Osteoblast (primary cell): ENCODE measurements at places on chromosomes 2 and 18. TPM values are rescaled to one million over a fixed set of nuclear protein-coding genes. Genes with fewer than 3 reads are reported as not detected.

Gene ELOA2
- total RNA-seq = not detected in 2 replicates

Gene ECEL1
- total RNA-seq = not detected in 2 replicates

Gene GPR75
- total RNA-seq = 1.8 and 2.2 TPM in 2 replicates

Gene ANKRD62
- not detected in 2 replicates for total RNA-seq

Gene CD8A
- not detected in 2 replicates for total RNA-seq

Gene WNT6
- total RNA-seq = not detected in 2 replicates

Gene COLEC11
- under 0.01 and 0.36 TPM in 2 replicates for total RNA-seq

Gene CABLES1
- total RNA-seq = 13.0 and 16.8 TPM in 2 replicates

Gene CDKL4
- total RNA-seq = 2.2 and 3.5 TPM in 2 replicates

Gene SIGLEC15
- 8.0 and 12.1 TPM in 2 replicates for total RNA-seq

Gene FAP
- 464 and 582 TPM in 2 replicates for total RNA-seq

- peaks cover 12% of the 10 kb centered on the region for H3K27me3 ChIP-seq
- no peaks in the 10 kb centered on the region for H3K4me1 ChIP-seq
- no peak overlapping the region for H3K27ac ChIP-seq
- no peak overlapping the region for H3K4me3 ChIP-seq
Measured at GRCh38 chr18:49976795-49977560, 163.6 kb upstream of the ACAA2 start.

GRCh38 chr2:29487967-29488555, 372.8 kb downstream of the CLIP4 start:
- no peak overlapping the region for H3K4me3 ChIP-seq
- no peaks in the 10 kb centered on the region for H3K36me3 ChIP-seq
- no peak for DNase-seq
- no peak overlapping the region for H3K27ac ChIP-seq

DNA sequence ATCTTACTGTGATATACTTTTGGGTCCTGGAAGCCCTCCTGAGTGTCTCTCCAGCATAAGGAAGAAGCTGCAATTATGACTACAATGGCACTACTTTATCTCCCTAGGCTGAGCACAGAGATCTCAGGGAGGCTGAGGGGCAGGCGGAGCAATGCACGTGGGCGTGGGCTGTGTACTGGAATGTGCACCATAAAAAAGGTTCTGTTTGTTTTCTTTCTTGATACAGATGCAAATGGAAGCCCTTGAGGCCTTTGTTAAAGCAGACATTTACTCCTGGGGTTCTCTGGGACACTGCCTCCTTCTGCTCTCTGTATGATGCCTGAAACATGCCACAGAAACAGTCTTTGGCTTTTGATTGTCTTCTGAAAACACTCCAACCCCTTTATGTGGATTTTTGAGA, 79.1 kb upstream of the DLX2 start:
- no peak overlapping the region for H3K4me3 ChIP-seq
- no peaks in the 10 kb centered on the region for H3K27me3 ChIP-seq
- H3K36me3 ChIP-seq = no peaks in the 10 kb centered on the region
- no peaks in the 10 kb centered on the region for H3K4me1 ChIP-seq
- DNase-seq = no peak
- no peak overlapping the region for H3K27ac ChIP-seq

GRCh38 chr18:74528478-74528877, 5.8 kb upstream of the CNDP1 start:
- H3K36me3 ChIP-seq = no peaks in the 10 kb centered on the region
- no peaks in the 10 kb centered on the region for H3K4me1 ChIP-seq
- H3K27me3 ChIP-seq = peaks cover 5% of the 10 kb centered on the region
- H3K27ac ChIP-seq = no peak overlapping the region
- no peak overlapping the region for H3K4me3 ChIP-seq

DNA sequence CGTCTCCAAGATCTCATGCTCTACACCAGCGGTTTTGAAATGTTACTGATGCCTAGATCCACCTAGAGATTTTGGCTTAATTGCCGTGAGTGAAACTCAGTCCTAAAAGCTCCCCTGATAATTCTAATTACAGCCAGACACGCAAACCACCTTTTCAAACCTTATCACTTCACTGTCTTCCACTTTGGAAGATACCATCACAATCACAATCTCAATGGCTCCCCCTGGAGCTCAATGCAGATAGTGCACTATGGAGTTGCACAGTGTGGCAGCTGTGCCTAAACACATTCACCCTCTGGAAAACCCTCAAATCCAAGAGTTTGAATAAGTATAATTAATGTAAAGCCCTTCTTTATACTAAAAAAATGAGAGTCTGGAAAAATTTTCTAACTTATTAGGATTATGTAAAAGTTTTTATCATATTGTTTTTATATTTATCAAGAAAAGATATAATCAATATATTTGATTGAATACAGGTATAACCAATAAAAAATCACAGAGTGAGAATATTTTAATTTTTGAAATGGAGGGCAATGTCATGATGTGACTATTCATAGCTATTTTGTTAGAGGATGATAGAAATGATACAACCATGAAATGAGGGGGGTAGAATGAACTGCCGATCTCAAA, 102.9 kb upstream of the SLC8A1 start:
- no peak overlapping the region for H3K27ac ChIP-seq
- no peak overlapping the region for H3K4me3 ChIP-seq
- peaks cover 6% of the 10 kb centered on the region for H3K4me1 ChIP-seq
- H3K36me3 ChIP-seq = no peaks in the 10 kb centered on the region
- no peaks in the 10 kb centered on the region for H3K27me3 ChIP-seq

GRCh38 chr2:225842939-225843338, 443.4 kb downstream of the NYAP2 start:
- no peaks in the 10 kb centered on the region for H3K36me3 ChIP-seq
- no peak overlapping the region for H3K4me3 ChIP-seq
- H3K27me3 ChIP-seq = no peaks in the 10 kb centered on the region

DNA sequence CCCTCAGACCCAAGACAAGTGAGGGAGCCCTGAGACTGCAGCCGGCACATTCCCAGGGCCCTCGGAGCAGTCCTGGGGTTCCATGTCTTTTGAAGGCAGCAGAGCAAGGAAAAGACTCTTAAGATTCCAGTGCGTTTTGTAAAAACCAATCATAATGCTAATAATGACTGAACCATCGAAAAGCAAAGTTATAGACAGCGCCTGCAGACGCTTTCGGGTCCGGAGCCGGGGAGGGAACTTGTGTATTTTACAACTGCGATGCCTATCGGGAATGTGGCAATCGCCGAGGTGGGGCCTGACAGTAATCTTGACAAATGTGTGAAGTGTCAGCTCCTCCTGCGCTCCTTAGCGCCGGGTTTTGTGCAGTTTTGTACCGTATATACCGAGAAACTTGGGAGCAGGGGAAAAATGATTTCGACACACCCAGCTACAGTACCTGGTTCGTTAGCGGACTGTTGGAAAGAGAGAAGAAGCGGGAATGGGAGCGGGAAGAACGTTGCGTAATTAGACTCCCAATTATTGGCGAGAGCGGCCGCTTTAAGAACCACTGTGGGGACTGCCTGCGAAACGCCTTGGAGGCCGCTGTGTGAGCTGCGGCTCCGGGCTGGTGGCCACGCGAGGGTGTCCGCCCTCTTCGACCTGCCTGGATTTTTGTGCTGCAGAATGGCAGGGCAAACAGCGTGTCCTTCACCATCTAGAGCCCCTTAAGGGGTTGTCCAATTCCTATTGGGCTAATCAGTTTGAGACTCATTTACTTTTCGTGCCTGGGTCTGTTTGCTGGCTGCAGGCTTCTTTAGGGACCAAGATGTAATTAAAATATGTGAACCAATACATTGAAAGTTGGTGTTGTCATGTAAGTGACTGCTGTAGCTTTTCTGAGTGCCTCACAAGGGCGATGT, 2.4 kb downstream of the EPAS1 start:
- H3K27ac ChIP-seq = peak overlapping the region; percentile 83
- peak overlapping the region; percentile 99 for H3K4me3 ChIP-seq
- no peaks in the 10 kb centered on the region for H3K27me3 ChIP-seq
- peak; percentile 90 for DNase-seq

DNA sequence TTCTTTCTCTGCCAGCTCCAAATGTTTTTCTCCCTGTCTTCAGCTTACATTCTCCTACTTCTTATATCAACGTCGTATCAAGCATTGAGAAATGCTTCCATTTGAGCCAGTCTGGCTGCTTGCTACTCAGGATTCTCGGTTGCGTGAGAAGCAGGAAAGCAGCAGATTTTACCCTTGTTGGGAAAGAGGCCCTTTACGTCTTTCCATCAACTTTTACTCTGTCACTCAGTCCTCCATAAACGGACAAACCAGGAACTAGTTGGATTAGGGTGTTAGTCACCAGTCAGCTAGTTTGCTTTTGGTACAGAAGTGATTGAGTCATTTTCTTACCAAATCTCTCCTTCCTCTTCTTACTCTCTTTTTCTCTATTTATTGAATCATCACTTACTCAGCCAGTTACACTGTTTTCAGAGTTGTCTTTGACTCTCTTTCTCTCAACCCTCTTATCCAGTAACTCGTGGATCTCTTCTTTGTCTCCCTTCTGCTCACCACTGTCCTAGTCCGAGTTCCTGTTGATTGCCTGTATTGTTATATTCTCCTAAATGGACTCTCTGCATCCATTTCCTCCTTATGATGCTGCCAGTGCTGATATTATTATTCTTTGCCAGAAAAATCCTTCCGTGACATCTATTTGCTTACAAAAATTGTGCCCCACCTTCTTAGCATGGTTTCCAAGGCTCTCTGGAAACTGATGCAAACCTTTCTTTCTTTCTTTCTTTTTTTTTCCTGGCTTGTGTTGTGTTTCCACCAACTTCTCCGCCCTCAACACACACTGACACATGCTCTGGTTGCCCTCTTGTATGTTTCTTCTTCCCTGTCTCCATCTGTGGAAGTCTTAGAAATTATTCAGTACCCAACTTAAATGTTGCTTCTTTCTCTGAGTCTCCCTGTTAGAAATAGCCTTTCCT, 61.5 kb downstream of the VRK2 start:
- H3K27me3 ChIP-seq = no peaks in the 10 kb centered on the region
- no peaks in the 10 kb centered on the region for H3K36me3 ChIP-seq
- H3K4me1 ChIP-seq = peaks cover 33% of the 10 kb centered on the region
- peak overlapping the region; percentile 92 for H3K27ac ChIP-seq
- peak; percentile 32 for DNase-seq
- H3K4me3 ChIP-seq = peak overlapping the region; percentile 40

DNA sequence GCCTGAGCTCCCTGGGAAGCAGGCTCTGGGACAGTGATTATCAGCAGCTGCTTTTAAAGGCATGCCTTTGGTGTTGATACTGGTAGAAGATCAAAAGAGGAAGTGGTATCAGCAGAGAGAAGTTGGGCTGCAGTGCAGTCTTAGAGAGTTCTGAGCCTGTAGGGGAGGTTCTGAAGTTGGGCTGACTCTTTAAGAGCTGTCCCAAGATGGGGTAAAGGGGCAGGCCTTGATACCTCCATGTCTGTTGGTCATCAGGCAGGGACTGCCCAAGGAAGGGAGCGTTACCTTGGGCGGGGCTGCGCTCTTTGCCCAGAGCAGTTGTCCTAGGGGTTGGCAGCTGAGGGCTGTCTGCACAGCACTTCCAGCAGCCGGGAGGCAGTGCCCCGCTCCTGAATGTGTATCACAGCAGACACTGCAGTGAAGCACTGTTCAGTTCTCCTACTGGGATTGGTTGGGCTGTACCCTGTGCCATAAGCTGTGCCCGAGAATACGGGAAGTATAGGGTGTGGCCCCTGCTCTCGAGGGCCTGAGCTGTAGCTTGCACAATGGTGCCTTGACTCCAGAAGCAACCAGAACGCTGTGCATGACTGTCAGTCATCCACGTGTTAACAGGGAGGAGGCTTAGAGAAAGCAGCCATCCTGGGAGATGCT, 177.0 kb downstream of the CTIF start:
- no peak for DNase-seq
- peaks cover 53% of the 10 kb centered on the region for H3K4me1 ChIP-seq
- no peaks in the 10 kb centered on the region for H3K27me3 ChIP-seq

- no peaks in the 10 kb centered on the region for H3K36me3 ChIP-seq
- DNase-seq = peak; percentile 60
- peak overlapping the region; percentile 82 for H3K27ac ChIP-seq
- no peak overlapping the region for H3K4me3 ChIP-seq
- peaks cover 21% of the 10 kb centered on the region for H3K4me1 ChIP-seq
Measured at GRCh38 chr2:189347540-189347939, 93.7 kb upstream of the WDR75 start.

GRCh38 chr2:75174981-75175380, 24.3 kb downstream of the TACR1 start:
- peaks cover 2% of the 10 kb centered on the region for H3K27me3 ChIP-seq
- no peak overlapping the region for H3K27ac ChIP-seq
- no peaks in the 10 kb centered on the region for H3K4me1 ChIP-seq
- H3K4me3 ChIP-seq = no peak overlapping the region
- H3K36me3 ChIP-seq = no peaks in the 10 kb centered on the region

- no peak overlapping the region for H3K27ac ChIP-seq
- H3K4me1 ChIP-seq = no peaks in the 10 kb centered on the region
- H3K36me3 ChIP-seq = no peaks in the 10 kb centered on the region
- no peaks in the 10 kb centered on the region for H3K27me3 ChIP-seq
- H3K4me3 ChIP-seq = no peak overlapping the region
Measured at GRCh38 chr2:209556354-209556961, 132.6 kb downstream of the MAP2 start.

DNA sequence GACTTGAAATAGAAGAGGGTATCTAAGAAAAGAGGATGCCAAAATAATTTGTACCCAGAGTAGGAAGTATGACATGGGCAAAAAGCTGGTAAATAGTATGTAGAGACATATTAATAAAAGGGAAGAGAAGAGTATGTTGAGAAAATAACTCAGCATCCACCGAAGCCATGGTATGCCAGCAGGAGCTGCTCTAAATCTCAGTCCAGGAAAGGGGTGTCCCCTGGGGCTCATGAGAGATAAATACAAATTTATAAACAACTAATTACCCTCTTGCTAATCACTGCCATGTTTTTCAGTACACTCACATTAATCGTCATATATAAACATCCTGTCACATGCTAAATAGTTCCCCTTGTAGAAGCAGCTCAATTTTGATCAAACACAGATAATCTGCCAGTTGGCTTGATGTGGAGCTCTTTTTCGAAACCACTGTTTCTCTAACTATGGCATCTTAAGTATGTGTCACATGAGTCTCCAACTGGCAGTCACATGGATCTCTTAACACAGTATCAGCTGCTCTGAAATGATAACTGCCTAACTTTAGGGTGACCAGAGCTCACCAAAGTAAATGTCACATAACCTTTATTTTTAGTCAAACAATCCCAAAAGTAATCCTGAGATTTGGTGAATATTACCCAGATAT, 31.9 kb downstream of the EXOC6B start:
- H3K4me1 ChIP-seq = peaks cover 16% of the 10 kb centered on the region
- H3K27ac ChIP-seq = no peak overlapping the region
- no peaks in the 10 kb centered on the region for H3K36me3 ChIP-seq
- no peak overlapping the region for H3K4me3 ChIP-seq

- peak overlapping the region; percentile 0 for H3K27ac ChIP-seq
- no peaks in the 10 kb centered on the region for H3K27me3 ChIP-seq
- H3K4me1 ChIP-seq = peaks cover 15% of the 10 kb centered on the region
- no peak for DNase-seq
Measured at GRCh38 chr18:61595615-61596251, 262.5 kb downstream of the CDH20 start.
